Astrocyte (in vitro differentiated cells and primary cell): ENCODE measurements at places on chromosomes 1 and 21. TPM values are rescaled to one million over a fixed set of nuclear protein-coding genes. Genes with fewer than 3 reads are reported as not detected.

Gene CALML6
- 0.91 and 1.4 TPM in 2 replicates for total RNA-seq

Gene INSRR
- 0.05 TPM in 1 of 2 replicates, not detected in the other for total RNA-seq

Gene RAP1GAP
- 3.2 and 5.4 TPM in 2 replicates for total RNA-seq

Gene HLX
- 1.4 and 2.1 TPM in 2 replicates for total RNA-seq

Gene UBE2G2
- total RNA-seq: 63.8 and 74.5 TPM in 2 replicates

Gene ZNF644
- 65.5 and 76.5 TPM in 2 replicates for total RNA-seq

Gene HMGN1
- 259 and 272 TPM in 2 replicates for total RNA-seq

Gene CHODL
- total RNA-seq: 0.36 and 0.38 TPM in 2 replicates

Gene PCBP3
- total RNA-seq: 1.8 and 2.5 TPM in 2 replicates

Gene CR1L
- total RNA-seq: not detected in 2 replicates

Gene TBX15
- total RNA-seq: 0.07 and 0.10 TPM in 2 replicates

Gene IL22RA1
- total RNA-seq: not detected in 2 replicates

Gene ARHGAP30
- total RNA-seq: 0.19 and 0.25 TPM in 2 replicates

Gene ESRRG
- total RNA-seq: 0.41 and 0.79 TPM in 2 replicates

Gene MXRA8
- 112 and 139 TPM in 2 replicates for total RNA-seq

Gene OR14K1
- total RNA-seq: not detected in 2 replicates

Gene NR5A2
- total RNA-seq: 0.12 and 0.39 TPM in 2 replicates

Gene ZNF687
- 15.4 and 19.1 TPM in 2 replicates for total RNA-seq

Gene ALX3
- total RNA-seq: not detected in 2 replicates

Gene FCRL1
- total RNA-seq: not detected in 2 replicates

Gene TPTE
- not detected in 2 replicates for total RNA-seq
